ENCODE measurements at places on chromosomes 1 and 21.

GRCh38 chr1:62282909-62283755 is 36.1 kb downstream of the KANK4 start:
- no peak for DNase-seq

DNA sequence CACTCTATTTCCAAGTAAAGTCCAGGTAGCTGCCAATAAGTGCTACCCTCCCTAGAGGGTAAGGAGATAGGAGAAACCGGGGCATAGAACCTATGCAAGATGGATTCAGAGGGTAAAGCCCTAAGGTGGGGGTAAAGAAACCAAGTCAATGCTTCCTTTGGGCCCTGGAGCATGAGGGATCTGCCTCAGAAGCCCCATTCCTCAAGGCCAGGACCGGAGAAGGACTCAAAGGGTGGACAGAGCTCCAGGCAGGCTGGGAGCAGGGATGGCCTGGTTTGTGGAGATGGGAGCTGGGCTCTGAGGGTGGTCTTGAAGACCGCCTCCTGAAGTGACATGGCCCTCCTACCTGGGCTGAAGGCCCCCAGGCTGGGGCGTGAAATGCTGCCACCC is 3.9 kb downstream of the EPHA2 start:
- DNase-seq, result no peak

DNA sequence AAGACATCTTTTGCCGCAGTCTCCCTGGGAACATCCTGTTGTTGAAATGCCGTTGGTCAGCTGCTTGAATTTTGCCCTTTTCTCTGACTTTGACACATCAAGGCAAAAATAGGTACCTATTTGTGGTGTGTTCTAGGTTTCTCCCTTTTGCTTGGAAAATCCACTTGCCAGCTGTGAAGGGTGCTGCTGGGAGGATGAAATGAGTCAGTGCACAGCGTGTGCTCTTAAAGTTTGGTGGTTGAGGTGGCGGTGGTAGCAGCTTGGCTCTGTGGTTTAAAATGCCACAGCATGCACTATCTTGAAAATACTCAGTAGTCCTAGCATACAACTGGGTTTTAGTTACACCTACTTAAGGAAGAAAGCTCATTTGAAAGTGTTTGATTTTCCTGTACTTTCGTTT is 183.8 kb downstream of the DHRS3 start:
- DNase-seq, result no peak

DNA sequence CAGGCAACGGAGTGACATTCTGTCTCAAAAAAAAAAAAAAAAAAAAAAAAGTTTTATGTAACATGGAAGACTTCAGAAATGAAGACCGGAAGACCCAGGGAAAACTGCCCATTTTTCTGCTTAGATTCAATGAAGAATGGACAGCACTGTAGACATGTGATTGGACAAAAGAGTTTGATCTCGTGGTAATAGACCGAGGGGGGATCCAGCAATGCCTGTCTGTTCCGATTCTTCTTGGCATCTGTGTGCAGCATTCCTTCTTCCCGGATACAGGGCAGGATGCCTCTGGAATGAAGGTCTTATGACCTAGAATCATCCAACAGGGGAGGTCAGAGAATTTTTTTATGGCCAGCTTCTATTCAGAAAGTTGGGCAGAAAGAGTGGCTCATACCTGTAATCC is 5.6 kb upstream of the LYST start:
- DNase-seq, result no peak

- no peak for DNase-seq
These were observed 54.6 kb upstream of the RWDD3 start for GRCh38 chr1:95179205-95179986.

DNA sequence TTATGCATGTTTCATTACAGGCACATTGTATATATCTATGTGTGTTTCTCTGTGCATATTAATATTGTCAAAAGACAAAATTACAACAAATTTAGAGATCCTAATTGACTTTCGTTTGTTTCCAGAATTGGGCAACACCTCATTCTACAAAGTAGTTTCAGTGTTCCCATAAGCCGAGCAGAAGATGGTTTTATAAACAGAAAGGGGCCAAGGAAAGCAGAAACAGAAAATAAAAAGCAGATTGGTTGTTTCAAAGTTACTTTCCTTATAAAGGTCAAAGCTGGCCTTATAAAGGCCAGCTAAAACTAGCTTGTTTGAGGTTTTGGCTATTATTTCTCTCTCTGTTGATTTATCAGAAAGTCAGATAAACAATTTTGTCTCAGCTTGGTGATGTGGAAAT is 116.2 kb upstream of the FGGY start:
- DNase-seq, result no peak

GRCh38 chr1:30668024-30668423 is 55.4 kb downstream of the MATN1 start:
- no peak for DNase-seq

GRCh38 chr1:46247436-46248121 is at the start of gene RAD54L:
Gene RAD54L (plus strand): TSS chr1:46247763. CDS start chr1:46248406, 643 bp downstream.
- peak; percentile 99 for DNase-seq

GRCh38 chr1:49016030-49016977 is 239.6 kb upstream of the BEND5 start:
- DNase-seq, result no peak

DNA sequence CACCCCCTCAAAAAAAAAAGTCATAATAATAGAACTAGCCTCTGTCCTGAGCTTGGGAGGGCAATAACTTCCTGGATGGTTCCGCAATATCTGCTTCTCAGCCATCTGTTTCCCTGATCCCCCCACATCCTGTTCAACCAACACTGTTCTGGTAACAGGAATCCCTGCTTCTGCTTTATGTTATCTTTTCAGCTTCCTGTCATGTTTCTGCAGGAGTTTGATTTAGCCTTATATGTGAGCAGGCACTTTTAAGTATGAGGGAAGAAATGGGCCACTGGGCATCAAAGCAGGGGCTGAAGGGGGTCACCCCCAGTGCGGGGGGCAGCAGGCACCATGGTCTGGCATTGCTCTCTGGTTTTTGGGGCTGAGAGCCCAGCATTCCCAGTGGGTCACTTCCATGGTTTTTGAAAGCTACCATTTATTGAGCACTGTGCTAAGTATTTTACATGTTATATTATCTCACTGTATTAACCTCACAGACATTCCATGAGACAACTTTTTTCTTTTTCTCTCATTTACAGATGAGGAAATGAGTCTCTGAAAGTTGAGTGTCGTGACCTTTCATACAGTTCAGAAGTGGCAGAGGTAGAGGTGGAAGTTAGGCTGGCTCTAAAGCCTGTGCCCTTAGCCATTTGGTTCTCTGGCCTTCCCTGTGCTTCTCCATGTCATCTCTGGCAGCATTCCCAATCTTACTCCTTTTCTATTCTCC is 61.9 kb downstream of the DNTTIP2 start:
- DNase-seq, result no peak

GRCh38 chr1:186178426-186179043 is 196.5 kb downstream of the TPR start:
- no peak for DNase-seq

- no peak for DNase-seq
These were observed 4.3 kb downstream of the PTPN14 start for GRCh38 chr1:214546886-214547641.

DNA sequence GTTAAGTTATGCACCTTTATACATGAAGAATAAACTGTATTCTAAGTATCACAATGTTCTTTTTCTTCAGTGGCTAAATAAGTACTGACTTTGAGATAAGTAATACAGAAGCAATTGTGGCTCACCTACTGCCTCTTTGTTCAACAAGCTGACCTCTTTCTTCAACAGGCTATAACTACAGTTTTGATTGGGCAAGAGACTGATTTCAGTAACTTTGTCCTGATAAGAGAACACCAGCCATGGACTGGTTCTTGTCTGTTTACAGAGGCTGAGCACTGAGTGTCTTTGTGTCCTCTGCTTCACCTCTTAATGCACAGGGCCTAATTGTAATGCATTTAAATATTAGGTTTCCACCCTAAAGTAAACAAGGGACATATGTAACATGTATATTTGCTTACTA is 34.6 kb upstream of the PDE4B start:
- no peak for DNase-seq

DNA sequence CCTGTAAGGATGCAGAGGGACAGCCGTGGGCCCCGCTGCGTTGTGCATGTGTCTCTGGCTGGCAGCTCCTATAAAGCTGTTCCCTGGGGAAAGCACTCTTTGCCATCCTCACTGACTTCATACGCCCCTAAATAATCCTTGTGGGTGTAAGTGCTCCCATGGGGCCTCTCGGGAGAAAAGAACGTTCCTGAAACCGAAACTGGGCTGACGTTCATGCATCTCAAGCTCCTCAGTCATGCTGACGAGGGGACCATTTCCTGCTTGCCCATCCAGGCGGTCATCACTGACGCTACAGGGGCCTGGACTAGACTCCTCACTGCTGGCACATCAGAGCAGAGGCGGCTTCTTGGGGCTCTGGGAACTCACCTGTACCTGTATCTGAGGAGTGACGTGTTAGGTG is 73.1 kb upstream of the USP24 start:
- DNase-seq, result no peak

- no peak for DNase-seq
These were observed at the start of gene STYXL2 for GRCh38 chr1:167093846-167094516. Gene STYXL2 (plus strand): TSS chr1:167094075. CDS start chr1:167094850, 775 bp downstream.

DNA sequence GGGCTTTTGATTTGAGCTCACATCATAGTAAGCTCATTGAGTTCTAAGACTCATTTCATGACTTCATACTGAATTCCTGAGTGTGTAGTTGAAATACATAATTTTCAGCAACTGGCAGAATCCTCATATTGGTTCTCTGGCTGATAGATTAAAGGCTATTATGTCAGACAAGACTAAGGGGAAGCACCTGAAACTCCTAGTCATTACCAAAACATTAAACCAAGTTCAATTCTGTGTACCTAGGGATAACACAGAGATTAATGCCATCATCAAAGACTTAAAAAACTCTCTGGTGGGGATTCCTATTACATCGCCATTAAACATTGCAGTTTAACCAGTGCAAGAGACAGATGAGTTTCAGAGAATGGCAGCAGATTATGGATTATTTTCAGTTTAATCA is 339.1 kb downstream of the PTPRC start:
- DNase-seq, result no peak

- DNase-seq, result peak; percentile 11
These were observed 127.4 kb downstream of the HMCN1 start for GRCh38 chr1:185861630-185862029.

GRCh38 chr1:66214901-66215300 is 319.1 kb upstream of the SGIP1 start:
- no peak for DNase-seq

- DNase-seq, result no peak
These were observed 77.5 kb upstream of the DNAJC6 start for GRCh38 chr1:65231718-65232330.

DNA sequence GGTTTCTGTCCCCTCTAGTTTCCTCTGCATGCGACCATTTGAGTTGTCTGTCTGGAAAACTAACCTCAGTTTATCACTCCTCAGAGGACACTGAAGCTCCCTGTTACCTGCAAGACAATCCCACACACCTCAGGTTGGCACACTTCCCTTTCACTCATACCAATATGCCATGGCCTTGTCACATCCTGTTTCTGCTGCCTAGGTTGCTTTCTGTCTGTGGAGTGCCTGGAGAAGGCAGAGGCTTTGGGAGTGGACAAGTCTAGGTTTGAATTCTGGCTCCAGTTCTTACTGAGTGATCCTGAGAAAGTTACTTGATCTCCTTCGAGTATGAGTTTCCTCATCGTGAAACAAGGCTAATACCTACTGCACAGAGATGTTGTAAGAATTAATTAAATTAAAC is 171.5 kb upstream of the CACYBP start:
- DNase-seq, result no peak

- no peak for DNase-seq
These were observed 178.3 kb upstream of the SYT6 start for GRCh38 chr1:114331936-114332335.

DNA sequence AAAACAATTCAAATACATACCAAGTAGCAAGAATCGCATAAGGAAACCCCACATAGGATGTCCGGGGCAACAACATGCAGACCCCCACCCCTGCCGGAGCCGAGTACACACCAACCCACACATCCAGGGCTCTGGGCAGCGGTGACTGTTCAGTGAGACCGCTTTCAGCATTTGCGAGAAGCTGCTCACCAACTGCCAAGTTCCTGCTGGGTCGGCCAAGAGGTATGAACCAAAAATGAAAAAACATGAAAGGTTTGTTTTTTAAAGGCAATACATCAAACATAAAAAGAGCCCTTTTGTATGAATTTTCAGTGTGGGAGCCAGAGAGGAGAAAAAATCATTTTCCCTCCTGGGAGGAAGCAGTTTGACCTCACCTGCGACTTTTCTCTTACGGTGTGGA is 92.3 kb downstream of the SIM2 start:
- no peak for DNase-seq

DNA sequence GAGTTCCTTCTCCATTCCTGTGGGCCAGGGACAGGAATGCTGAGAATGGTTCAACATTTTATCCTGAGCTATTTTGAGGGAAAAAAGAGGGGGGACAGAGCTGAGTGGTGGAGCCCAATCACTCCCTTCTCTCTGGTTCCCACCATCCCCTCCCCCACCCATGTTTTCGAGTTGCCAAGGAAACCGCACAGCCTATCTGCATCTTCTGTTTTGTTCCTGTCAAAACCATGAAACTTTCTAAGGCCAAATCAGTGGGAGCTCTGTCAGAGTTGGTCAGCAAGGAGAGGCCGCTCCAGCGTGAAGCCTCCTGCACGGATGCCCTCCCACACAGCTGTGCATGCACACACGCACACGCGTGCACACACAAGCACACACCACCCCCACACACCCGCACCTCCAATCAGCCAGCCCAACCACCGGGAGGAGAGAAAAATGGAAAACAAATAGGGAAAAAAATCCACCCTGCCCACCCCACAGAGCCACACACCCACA is 54.5 kb upstream of the ATP2B4 start:
- DNase-seq, result no peak

- no peak for DNase-seq
These were observed 3.9 kb downstream of the TACSTD2 start for GRCh38 chr1:58573138-58573537.

DNA sequence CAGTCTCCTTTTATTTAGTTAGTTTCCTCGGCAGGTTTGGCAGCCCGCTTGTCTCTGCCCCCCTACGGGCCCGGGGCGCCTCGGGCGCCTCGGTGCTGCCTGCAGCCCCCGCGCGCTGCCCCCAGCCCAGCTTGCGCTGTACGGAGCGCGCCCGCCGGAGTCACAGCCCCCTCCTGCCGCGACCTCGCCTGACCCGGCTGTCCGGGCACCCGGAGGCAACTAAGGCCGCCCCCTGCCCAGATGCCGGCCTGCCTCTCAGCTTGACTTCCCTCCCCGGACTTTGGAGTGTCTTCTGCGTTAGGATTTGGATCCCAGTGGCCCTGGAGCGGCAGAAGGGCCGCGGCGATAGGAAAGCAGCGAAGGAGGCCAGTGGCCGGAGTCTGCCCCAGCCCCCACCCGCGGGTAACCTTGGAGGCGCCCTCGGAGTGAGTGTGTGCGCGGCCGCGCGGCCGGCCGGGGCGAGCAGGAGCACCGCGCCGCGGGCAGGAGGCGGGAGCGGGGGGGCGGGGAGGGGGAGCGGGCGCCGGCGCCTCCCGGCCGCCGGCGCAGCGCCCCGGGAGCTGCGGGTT is 7.6 kb downstream of the CDKN2C start:
- peak; percentile 30 for DNase-seq
